ENCODE measurements at places on chromosomes 3 and 15.

DNA sequence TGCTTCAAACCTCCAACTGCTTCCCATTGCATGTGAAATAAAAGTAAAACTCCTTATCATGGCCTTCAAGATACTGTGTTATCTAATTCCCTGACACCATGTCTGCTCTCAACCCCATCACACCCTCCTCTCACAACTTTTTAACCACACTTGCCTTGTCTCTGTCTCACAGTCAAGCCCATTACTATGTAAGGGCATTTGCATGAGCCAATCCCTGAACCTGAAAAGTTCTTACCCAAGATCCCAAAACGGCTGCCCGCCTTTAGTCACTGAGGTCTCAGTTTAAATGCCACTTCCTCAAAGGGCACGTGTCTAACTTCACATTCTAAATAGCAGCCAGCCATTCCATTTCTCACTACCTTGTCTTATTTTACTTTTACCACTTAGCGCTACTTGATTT lies 83.1 kb downstream of the SST start:
- peaks cover 8% of the 10 kb centered on the region for H3K4me1 ChIP-seq
- no peaks in the 10 kb centered on the region for H3K27me3 ChIP-seq
- no peaks in the 10 kb centered on the region for H3K36me3 ChIP-seq
- DNase-seq, result no peak
- no peak overlapping the region for H3K4me3 ChIP-seq

GRCh38 chr3:197592361-197593045 lies 36.7 kb upstream of the BDH1 start:
- H3K36me3 ChIP-seq, result no peaks in the 10 kb centered on the region
- H3K27ac ChIP-seq, result no peak overlapping the region
- no peaks in the 10 kb centered on the region for H3K4me1 ChIP-seq
- H3K27me3 ChIP-seq, result no peaks in the 10 kb centered on the region
- no peak overlapping the region for H3K4me3 ChIP-seq

DNA sequence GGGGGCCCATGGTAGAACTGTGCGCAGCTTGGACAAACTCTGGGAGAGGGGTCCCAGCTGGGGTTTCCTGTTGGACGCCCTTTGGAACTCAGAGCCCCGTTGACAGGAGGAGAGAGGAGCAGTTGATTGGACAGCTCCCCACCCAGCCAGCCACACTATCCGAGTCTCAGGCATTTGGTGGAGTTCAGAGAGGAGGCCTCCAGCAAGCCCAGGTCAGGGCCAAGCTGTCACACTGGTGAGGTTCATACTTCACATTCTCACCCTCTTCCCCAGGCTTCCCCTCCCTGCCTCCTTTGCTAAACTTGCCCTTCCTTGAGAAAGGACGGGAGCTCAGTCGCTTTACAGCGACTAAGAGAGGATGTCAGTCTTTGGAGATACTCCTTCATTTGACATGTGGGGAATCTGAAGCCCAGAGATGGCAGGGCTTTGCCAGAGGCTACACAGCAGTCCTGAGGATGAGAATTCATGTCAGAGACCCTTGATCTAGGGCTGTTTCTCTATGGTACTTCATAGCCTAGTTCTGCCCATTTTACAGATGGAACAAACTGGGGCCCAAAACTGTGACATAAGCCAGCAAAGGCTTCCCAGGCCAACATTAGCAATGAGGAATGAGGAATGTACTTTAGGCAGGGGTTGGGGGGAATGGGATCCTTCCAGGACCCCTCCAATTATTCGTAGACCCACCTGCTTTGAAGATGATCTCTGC lies 142.2 kb downstream of the SMAD6 start:
- H3K4me1 ChIP-seq, result peaks cover 9% of the 10 kb centered on the region
- H3K36me3 ChIP-seq, result no peaks in the 10 kb centered on the region
- no peak for DNase-seq

DNA sequence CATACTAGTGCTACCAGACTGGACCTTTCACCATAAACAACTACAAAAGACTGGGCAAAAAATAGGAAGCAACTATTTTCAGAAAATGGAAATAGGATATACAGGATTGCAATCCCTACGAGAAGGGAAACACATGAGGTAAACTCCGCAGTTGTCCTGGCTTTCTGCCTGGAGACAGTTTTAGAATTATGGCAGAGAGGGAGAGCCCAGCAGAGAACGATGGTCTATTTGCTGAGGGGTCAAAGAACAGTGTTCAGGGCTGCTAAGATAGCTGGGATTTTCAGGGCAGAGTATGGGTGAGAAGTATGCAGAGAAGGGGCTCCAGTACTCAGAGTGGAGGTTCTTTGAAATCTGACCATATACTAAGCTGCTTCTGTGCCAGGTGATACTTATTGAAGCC lies 163.4 kb downstream of the CHDH start:
- DNase-seq, result no peak
- H3K4me3 ChIP-seq, result no peak overlapping the region
- H3K36me3 ChIP-seq, result no peaks in the 10 kb centered on the region
- H3K4me1 ChIP-seq, result no peaks in the 10 kb centered on the region
- no peaks in the 10 kb centered on the region for H3K27me3 ChIP-seq

Data from H1 (cell line).